Stimulated activated CD4-positive, alpha-beta T cell treated with anti-CD3 and anti-CD28 coated beads, Interleukin-12 subunit alpha, Interleukin-12 subunit beta, amount 100 ng/mL, for 24 hours (primary cell): ENCODE measurements at places on chromosomes 7 and 10.

DNA sequence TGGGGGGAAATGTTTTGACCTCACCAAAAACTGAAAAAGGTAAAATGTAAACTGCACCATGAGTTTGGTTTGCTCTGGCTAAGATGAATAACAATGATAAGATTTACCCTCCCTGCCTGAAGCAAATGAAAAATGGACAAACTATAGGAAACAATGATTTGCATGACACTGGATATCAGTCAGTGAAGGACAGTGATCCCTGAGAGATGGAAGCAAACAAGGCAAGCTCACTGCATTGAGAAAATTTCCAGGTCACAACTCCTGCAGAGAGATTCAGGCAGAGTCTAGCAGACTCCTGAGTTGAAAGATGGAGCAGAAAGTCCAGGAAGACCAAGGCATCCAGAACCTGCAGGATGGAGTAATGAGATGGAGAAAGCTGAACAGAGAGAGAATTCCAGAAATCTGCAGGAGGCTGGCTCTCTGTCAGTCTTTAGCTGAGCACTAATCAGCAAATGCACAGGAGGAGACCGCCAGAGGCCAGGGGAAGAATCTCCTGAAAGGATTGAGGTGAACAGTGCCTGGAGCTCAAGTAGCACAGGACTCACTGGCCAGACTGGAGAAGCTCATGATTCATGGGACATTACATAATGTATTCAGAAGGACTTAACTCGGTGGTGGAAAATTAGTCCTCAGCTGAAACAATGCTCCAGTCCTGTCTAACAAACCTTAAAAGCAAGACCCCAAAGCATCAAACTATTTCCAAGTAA is 51.2 kb upstream of the PALS2 start:
- no peak for DNase-seq

DNA sequence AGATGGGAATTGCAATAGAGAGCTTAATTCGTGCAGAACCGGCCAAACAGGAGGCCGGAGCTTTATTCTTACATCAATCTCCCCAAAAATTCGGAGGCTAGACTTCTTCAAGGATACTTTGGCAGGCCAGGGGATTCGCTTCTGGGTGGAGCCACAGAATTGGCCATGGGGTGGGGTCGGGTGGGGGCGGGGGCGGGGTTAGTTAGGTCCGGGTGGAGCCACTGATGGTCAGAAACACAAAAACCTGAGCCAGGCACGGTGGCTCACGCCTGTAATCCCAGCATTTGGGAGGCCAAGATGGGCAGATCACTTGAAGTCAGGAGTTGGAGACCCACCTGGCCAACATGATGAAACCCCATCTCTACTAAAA is 87.5 kb downstream of the SEPTIN14 start:
- DNase-seq, result no peak

GRCh38 chr10:109215291-109216075 is 707.8 kb downstream of the XPNPEP1 start:
- DNase-seq, result no peak

DNA sequence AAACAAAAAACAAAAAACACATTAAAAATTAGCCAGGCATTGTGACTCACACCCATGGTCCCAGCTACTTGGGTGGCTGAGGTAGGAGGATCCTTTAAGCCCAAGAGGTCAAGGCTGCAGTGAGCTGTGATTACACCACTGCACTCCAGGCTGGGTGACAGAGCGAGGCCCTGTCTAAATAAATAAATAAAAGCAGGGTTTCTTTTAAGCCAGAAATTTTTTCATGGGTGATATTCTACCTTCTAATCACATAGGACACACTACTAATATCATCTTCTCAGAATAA is 14.2 kb upstream of the SVIL start:
- DNase-seq, result no peak

DNA sequence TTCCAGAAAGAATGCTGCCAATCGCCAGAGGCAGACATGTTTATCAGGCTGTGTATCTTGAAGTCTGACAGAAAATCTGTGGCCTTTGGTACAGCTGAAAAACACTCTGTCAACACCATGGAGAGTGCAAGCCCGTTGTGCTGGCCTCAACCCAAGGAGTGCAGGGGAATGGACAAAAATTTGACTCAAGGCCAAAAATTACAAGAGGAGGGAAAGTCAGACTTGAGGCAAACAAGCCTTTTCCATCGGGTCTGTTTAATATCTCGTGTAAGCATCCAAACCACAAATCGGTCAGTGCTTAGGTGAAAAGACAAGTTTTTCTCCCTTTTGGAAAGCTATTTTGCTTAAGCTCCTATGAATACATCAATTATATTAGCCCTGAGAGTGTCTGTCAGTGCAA is 305.3 kb upstream of the NFE2L3 start:
- DNase-seq, result no peak

GRCh38 chr10:6759961-6760360 is 179.9 kb upstream of the PRKCQ start:
- DNase-seq, result no peak
